ENCODE measurements at places on chromosomes 7 and 10.

DNA sequence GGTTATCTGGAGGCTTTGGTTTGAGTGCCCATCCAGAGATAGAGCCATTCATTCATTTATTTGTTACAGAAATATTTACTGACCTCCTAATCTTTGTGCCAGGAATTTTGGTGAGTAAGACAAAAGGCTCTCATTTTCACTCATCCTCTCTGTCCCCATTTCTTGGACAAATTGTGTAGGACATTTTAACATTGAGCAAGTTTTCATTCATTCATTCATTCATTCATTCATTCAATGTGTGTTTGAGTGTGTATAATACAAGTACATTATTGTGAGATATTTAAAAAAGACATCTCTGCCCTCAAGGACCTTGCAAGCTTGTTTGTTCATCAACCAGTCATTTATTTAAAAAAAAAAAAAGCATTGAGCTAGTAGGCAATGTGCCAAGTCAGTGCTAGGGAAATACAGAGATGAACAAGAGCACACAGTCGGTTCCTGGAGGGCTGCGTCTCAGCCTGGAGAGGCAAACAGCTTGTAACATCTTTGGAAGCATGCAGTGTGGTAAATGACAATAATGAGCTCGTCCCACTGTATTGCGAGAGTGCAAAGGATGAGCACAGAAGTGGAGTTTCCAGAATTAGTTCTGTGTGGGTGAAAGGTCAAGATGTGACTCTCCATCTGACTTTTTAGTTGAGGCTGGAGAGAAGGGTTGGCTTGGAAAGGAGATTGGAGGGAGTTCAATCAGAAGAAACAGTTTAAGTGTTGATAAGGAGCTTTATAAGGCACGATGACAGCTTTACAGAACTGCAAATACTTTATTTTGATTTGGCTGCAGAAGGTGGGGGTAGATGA lies 50.5 kb upstream of the HBP1 start:
- DNase-seq: no peak

DNA sequence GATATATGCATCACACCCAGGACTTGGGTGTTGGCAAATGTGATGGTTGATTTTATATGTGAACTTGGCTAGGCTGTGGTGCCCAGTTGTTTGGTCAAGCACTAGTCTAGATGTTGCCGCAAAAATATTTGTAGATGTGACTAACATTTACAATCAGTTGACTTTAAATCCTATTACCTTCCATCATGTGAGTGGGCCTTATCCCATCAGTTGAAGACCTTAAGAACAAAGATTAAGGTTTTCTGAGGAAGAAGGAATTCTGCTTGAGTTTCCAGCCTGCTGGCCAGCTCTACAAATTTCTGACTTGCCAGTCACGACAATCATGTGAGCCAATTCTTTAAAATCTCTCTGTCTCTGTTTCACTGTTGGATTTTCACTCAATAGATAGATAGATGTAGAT lies 20.3 kb downstream of the TSPAN13 start:
- DNase-seq: no peak

GRCh38 chr7:109898-110556 lies 82.3 kb upstream of the FAM20C start:
- DNase-seq: no peak

DNA sequence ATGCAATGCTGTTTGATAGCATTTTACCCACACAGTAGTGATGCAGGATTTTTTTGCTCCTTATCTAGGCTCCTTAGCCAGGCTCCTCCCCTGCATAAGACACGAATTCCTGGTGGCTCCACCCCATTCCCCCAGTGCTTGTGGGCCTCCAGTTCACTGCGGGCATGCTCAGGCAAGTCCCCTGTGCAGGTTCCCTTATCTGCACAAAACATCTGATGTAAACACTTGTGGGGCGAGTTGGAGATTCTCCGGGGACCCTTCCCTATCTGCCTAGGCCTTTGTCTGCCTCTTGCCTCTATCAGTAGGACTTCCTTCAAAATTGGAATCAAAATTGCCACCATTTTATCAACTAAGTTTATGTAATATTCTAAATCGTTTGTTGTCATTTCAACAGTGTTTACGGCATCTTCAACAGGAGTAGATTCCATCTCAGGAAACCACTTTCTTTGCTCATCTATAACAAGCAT lies 5.4 kb upstream of the STK17A start:
- no peak for DNase-seq

GRCh38 chr10:103852856-103853255 lies 2.5 kb downstream of the SH3PXD2A start:
- no peak for DNase-seq

GRCh38 chr7:56578612-56579011 lies 462.4 kb upstream of the NUPR2 start:
- no peak for DNase-seq

GRCh38 chr7:101154693-101155102 lies 422 bp downstream of the AP1S1 start:
- no peak for DNase-seq

- no peak for DNase-seq
Observed at GRCh38 chr10:11530806-11531205, 80.6 kb downstream of the USP6NL start.

GRCh38 chr7:100602889-100603725 lies 944 bp downstream of the PCOLCE start:
- no peak for DNase-seq

- no peak for DNase-seq
Observed at GRCh38 chr10:117550599-117551329, 8.2 kb downstream of the EMX2 start.

DNA sequence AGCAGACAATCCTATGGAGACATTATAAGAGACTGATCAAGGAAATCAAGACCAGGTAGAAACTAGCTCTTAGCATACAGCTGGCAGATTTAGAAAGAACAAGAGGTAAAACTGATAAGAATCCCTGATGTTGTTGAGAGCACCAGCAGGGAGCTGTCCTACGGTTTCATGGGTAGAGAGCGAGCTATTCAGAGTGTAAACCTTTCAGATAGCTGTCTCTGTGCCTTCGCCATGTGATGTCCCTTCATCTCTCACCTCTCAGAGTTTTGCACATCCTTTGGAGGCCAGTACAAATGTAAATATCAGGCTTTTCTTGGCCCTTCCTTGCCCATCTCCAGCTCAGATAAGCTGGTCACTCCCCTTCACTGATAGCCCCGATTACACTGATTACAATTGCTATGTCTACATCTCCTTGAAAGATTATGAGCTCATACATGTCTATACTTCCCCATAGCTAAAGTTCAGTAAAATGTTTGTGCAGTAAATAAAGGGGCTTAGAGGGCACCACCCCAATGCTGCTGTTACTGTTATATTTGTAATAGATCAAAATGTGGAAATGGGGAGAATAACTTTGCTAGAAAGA lies 21.9 kb downstream of the THSD7A start:
- no peak for DNase-seq

- no peak for DNase-seq
Observed at GRCh38 chr10:74599672-74600071, 226.7 kb upstream of the KAT6B start.

DNA sequence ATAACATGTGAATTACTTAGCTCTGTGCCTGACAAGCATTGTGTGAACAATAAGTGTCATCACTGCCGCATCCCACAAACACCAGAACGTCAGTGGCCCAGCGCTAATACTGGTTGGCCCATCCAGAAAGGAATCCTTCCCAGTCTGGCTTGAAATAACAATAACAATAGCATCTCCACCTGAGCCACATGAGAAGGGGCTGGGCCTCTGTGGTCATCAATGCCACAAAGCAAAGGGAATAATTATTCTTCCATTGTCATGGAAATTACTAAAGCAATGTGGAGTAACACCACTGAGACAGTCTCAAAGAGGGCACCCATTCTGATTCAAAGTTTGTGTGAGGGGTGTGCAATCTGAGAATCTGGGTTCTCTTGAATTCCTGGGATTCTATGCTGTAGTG lies 105.7 kb upstream of the INHBA start:
- DNase-seq: no peak

- DNase-seq: no peak
Observed at GRCh38 chr7:128115821-128116723, 84.8 kb upstream of the LRRC4 start.

DNA sequence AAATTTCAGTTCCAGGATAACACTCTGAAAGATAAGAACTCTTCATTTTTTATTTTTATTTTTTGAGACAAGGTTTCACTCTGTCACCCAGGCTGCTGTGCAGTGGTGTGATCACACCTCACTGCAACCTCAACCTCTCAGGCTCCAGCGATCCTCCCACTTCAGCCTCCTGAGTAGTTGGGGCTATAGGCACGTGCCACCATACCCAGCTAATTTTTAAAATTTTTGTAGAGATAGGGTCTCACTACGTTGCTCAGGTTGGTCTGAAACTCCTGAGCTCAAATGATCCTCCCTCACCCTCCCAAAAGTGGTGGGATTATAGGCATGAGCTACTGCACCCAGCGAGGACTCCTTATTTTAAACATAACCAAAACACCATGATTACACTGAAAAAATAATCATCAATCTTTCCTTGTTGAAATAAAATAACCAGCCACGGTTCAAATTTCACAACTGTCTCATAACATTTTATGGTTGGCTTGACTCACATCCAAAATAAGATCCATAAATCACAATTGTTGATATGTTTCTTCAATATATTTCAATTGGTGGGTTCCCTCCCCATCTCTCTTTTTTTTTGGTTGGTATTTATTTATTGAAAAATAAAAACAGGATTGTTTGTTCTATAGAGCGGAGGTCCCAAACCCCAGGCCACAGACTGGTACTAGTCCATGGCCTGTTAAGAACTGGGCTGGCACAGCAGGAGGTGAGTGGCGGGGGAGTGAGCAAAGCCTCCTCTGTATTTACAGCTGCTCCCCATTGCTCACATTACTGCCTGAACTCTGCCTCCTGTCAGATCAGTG lies 60.1 kb upstream of the FAM171A1 start:
- DNase-seq: no peak

DNA sequence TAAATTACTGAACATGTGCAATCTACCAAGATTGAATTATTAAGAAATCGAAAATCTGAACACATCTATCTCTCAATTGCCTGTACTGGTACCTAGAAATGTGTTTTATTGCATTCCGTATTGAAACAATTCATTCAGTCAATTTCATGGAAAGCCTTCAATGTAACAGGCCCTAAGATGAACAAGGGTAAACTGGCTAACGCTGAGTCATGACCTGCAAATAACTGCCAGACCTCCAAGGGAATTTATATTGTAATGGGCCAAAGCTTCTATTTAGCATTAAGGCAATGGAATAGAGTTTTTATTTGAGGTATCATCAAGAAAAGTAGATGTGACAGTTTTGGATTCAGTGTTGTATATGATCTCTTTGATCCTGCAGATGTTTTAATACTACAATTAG lies 49.9 kb upstream of the CD36 start:
- DNase-seq: no peak

GRCh38 chr10:97490592-97490991 lies 7.6 kb downstream of the MMS19 start:
- no peak for DNase-seq

- peak; percentile 61 for DNase-seq
Observed at GRCh38 chr7:100604976-100605911, 3.1 kb downstream of the PCOLCE start.

GRCh38 chr10:34348021-34348420 lies 467.1 kb downstream of the PARD3 start:
- DNase-seq: no peak

- DNase-seq: no peak
Observed at GRCh38 chr7:71329030-71329660, 197.2 kb downstream of the GALNT17 start.

- DNase-seq: no peak
Observed at GRCh38 chr10:129642427-129642826, 175.4 kb downstream of the MGMT start.

- no peak for DNase-seq
Observed at GRCh38 chr10:52316001-52316400, 1.9 kb downstream of the DKK1 start.

- no peak for DNase-seq
Observed at GRCh38 chr7:139867847-139868246, 38.8 kb downstream of the TBXAS1 start.

GRCh38 chr7:11078247-11078834 lies 104.7 kb downstream of the PHF14 start:
- DNase-seq: no peak

GRCh38 chr10:9898633-9899395 lies 1118.9 kb upstream of the CELF2 start:
- DNase-seq: no peak

- no peak for DNase-seq
Observed at GRCh38 chr7:43021431-43021830, 89.3 kb downstream of the MRPL32 start.

DNA sequence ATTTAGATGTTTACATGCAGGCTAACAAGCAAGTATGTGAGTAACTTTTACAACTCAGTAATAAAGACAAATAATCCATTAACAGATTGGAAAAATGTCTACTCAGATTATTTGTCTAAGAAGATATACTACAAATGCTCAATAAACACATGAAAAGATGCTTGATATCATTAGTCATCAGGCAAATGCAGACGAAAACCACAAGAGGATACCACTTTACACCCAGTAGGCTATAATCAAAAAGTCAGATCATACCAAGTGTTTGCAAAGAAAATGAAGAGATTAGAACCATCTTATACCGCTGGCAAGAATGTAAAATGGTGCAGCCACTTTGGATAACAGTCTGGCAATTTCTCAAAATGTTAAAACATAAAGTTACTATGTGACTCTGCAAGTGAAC lies 84.1 kb downstream of the MALSU1 start:
- DNase-seq: no peak

DNA sequence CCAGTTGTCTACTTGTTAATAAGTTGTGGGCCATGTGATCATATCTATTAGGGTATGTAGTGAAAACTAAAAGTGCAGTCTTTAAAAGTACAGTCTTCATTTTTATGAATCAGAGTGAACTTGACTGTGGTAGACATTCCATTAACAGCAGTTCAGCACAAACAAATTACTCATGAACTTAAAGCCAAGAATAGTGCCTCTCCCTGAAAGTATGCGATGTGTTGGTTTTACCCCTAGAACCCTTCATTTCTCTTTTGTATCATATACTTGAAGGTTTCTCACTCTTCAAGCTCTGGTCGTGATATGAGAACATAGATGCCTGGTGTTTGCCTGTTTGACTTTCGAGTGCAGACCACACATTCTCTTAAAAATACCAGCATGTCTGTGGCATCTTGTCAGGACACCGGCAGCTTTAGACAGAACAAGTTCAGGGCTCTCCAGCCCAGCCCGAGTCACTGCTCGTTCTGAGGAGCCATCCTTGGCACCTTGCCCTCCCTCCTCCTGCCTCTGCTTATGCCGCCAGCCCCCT lies 159.3 kb downstream of the LCOR start:
- DNase-seq: no peak

DNA sequence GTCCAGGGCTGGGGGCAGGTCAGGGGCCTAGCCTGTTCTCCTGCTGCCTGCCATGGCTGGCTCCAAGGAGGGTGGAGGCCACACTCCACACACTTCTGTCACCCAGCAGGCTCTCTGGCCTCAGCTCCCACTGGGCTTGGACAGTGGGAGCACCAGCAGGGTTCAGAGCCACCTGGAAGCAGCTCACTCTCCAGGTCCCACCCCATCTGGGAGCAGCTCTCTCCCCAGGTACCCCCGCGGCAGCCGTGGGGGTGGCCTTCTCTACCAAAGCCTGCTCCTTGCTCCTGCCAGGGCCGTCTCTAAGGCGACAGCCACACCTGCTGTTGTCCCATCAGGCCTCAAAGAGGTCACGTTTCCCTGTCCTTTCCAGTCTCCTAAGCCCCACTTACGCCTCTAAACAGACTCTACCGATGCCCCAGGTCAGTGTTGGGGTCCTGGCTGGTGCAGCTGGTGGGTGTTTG lies 142.5 kb upstream of the RET start:
- DNase-seq: no peak

GRCh38 chr7:1125603-1125969 lies 34.4 kb downstream of the ZFAND2A start:
- no peak for DNase-seq

Data from stimulated activated naive CD8-positive, alpha-beta T cell treated with anti-CD3 and anti-CD28 coated beads, Interleukin-15, Interleukin-2, amounts not matched to agents 100 U/mL and 50 U/mL, for 24 hours (primary cell).